ENCODE measurements at places on chromosomes 11 and 22.
A peak's percentile ranks its signal among the peaks of the same experiment; 100 is the strongest.

DNA sequence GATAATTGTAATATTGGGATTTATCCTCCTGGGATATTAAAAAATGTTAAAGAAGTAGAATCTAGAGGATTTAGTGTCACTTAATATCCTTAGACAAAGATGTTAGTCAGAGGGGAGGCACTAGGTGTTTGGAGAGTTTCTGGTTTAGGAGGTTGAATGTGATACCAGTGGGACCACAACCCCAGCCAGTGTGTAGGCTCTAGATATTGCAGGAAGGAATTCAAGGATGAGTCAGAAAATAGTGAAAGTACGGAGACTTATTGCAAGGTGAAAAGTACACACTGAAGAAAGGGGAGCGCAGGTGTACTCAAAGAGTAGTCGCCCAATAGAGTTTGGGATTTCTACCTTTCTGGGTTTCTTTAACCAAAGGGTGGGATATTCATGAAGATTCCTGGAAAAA, 5.7 kb upstream of the TMEM41B start:
- DNase-seq: no peak

DNA sequence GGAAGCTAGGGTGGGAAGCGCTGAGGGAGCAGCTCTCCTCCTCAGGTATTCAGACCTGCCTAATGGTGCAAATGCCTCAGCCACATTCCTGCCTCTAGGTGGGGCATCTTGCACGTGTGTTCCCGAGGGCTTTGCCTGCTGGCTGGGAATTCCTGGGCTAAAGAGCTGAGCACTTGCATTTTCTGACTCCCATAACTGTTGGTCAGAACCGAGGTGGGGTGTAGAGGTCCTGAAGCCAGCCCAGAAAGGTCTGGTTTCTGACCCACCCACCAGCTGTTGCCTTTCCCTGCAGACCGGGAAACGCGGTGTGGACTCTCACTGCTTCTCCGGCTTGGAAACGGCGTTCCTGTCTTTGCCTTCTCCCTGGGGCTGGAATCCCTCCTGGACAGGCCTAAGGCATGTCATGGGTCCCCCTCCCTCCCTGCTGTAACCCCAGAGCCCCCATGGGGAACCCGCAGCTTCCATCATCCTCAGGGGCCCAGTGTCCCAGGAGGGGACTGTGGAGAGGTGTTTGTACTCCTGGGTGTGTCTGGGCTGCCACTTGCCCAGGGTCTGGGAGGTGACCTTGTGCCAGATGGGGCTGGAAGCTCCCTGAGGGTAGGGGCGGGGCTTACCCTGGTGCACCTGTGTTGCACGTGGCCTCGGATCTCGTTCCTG, 24.0 kb upstream of the SMIM38 start:
- DNase-seq: peak; percentile 94

- no peak for DNase-seq
Observed at GRCh38 chr22:30073743-30074142, 6.5 kb upstream of the HORMAD2 start.

DNA sequence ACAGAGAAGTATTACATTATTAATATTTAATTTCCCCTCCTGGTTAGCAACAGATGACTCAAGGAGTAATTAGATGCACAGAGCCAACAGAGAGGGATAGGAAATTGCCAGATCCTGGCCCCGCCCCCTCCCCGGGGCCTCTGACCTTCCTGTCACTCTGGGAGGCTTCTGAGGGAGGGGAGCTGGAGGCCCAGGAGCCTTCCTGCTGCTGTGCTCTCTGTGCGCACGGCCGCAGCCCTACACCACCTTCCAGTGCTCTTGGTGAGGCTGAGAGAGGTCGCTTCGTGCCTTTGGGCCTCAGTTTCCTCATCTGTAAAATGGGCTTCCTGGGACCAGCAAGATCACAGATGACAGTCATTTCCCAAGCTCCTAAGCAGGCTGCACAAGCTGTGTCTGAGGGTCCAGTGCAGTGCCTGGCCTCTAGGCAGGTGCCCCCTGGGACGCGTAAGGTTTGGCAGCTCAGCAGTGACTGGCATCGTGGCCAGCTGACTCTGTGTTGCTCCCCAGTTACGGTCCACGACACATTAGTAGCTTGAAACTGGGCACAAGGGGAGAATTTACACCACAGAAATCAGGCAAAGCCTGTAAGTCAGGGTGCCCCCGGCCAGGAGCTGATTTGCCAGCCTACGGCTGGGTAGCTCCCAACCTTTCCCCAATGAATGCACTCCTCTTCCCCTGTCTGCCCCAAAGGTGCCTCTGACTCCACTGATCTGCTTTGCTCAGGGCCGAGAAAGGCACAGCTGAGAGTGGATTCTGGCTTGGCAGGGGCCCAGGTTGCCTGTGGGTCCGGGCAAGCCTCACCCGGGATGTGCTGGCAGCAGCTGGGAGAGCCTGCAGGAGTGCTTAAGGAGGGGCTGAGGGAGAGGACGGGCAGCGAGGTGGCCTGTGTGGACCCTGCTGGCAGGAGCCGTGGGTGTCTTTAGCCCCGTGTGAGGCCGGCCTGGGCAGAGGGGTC, 2.3 kb downstream of the ADORA2A start:
- no peak for DNase-seq

DNA sequence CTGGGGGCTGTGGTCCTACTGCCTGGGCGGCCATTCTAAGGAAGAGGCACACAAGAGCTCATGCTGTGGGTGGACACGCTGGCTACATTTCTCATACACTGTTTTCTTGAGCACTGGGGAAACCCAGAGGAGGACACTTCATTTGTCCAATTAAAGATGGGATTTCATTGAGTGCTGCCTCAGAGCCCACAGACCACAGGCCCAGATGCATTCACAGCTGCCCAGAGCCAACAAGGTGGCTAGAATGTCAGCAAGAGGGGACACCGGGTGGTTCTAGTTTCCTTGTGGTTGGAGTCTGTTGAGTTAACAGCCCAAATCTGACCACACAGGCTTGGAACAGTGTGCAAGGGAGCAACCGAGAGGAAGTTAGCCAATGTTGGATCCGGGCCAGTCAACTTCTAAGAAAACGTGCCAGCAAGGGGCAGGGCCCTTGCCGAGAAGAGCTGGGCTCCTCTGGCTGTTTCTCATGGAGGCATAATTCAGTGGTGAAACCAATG, 35.0 kb upstream of the SORL1 start:
- no peak for DNase-seq

DNA sequence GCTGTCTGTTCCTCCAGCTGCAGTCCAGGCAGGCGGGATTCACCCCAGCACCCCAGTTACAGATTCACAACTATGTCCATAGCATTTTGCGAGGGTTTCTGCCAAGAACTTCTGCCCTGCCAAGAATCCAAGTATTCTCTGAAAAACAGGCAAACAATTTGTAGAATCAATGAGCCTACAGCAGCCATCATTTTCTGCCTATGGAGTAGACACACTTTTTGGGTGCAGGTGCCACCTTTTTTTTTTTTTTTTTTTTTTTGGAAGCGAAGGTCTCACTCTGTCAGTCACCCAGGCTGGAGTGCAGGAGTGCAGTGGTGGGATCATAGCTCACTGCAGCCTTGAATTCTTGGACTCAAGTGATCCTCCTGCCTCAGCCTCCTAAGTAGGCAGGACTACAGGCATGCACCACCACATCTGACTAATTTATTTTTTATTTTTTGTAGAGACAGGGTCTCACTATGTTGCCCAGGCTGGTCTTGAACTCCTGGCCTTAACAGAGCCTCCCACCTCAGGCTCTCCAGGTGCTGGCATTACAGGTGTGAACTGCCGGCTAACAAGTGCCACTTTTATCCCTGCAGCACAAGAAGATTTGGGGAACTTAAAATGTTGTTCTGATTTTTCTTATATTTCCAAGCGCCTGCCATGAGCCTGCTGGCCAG, 195.1 kb downstream of the SNX19 start:
- no peak for DNase-seq

DNA sequence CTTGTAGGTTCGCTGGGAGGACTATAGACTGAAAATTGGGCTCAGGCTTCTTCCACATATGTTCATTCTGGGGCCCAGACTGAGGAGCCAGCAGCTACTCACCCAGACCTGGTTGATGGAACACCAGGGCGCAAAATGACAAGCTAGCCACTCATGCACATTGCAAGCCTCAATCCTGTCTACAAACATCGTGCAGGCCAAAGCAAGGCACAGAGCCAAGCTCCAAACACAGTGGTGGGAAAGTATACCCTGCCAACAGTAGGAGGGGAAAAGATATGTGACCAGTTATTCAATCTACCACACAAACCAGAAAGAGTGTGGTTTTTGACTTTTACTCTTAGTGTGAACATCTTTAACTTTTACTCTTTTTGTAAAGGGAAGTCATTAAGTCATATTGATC, 660.5 kb downstream of the NTM start:
- DNase-seq: no peak

DNA sequence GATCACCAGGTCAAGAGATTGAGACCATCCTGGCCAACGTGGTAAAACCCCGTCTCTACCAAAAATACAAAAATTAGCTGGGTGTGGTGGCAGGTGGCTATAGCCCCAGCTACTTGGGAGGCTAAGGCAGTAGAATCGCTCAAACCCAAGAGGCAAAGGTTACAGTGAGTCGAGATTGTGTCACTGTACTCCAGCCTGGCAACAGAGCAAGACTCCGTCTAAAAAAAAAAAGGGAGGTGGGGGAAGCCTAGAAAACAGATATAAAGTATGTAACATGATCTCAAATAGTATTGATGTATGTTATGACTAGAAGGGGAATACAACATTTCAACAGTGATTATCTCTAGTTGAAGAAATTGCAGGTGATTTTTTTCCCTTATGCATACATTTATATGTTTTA, 61.4 kb downstream of the SLC1A2 start:
- no peak for DNase-seq

- DNase-seq: no peak
Observed at GRCh38 chr22:43279867-43280522, 63.2 kb downstream of the SCUBE1 start.

- DNase-seq: no peak
Observed at GRCh38 chr11:61516191-61516590, 7.6 kb downstream of the LRRC10B start.

DNA sequence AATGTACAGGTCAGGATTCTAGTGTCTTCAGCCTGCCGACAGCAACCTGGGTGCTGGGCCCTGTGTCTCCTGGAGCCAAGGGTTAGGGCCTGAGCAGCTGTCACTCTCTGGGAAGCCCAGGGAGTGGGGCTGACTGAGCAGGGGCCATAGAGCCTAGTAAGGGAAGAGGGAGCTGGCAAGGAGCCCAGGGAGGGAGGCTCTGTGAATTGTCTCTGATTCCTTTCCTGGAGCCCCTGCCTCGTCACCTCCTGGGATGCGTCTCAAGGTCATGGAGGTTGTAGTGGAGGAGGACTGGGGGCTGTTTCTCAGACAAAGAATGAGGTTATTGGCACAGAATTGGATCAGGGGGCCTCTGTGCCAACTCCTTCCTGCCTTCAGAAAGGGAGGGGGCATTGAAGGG, 11.8 kb downstream of the SOX10 start:
- no peak for DNase-seq

DNA sequence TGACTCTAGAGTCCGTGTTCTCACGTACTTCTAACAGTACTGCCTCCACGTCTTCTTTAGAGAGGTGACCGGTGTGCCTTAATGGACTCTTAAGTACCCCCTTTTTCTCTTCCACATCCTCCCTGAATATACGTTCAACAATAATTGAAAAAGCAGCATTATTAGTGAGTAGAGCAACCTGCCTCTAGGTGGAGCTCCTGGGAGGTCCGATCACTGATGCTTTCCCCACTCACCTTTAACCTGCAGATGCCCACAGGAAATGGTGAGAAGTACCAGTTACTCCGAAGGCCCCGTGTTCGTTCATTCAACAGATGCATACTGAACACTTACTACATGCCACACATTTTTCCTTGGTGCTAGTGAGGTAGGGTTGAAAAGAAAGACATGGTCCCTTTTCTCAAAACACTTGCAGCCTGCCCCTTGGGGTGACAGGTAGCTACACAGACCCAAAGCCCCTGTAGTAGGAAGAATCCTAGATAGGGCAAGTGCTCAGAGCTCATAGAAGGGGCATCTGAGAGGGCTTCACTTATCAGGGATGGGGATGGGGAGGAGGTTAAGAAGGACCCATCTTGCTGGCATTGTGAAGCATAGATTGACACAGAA, 72.7 kb downstream of the FEZ1 start:
- DNase-seq: no peak

DNA sequence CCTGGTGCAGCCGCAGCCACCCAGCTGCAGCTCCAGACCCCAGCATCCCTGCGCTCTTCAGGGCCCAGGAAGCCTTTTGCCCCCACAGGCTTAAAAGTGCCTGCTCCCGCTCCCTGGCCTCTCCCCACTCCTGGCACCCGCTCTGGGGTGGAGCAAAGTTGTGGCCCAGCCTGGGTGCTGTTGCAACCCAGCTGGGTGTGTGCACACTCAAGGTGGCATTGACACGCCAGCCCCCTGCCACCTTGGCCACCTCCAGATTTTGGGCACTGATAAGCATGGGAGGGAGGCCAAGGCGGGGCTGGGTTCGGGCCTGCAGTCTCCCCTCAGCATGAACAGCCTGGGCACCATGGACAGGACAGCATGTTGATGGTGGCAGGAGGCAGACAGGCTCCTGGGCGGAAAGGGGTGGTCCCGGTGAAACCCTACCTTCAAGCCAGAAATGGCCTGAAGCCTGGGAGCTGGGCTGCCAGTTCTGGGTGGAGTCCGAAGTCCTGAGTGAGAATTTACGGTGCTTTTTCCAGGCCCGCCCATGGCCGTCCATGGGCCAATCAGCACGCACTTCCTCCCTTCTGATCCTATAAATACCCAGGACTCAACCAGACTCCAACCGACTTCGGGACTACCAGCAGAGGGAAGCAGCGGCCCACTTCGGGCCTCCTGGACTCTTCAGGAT, 23.6 kb upstream of the RNASEH2C start:
- peak; percentile 70 for DNase-seq

GRCh38 chr11:100682247-100682969, 4.7 kb upstream of the ARHGAP42 start:
- no peak for DNase-seq

GRCh38 chr11:48033918-48034341, 53.6 kb downstream of the PTPRJ start:
- DNase-seq: no peak

DNA sequence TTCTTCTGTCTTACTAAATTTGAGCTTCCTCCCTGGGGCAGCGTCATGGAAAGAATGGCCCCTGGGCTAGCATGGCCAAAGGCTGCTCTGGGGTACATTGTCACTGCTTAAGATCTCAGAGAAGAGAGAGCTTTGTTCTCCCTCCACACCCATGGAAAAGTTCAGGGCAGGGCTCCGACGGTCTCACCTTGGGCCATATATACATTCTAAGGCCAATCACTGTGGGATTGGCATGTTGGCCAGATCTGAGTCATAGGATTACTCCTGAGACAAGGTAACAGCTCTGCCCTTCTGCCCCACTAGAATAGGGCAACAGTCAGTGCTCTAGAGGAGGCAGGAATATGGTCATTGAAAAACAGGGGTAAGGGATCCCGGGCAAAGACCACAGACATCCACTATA, 56.2 kb downstream of the BUD13 start:
- no peak for DNase-seq

GRCh38 chr11:78237293-78238046, 48.8 kb downstream of the USP35 start:
- no peak for DNase-seq

DNA sequence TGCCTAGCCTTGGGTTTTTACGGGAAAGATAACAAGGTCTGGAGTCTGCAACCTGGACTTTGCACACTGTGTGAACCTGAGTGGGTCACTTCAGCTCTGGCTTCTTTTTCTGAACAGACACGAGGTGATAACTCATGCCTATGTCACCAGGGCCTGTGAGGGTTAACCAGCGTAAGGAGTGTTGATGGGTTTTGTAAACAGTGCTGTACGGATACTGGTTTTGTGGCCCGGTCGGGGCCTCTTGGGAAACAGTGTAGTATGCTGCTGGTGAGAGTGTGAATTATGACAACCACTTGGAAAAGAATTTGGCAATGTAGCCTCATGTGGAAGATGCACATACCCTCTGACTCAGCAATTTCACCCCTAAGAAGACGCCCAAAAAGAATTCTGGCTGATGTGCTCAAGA, 266.8 kb downstream of the MN1 start:
- DNase-seq: no peak

GRCh38 chr11:28343304-28344233, 235.4 kb downstream of the METTL15 start:
- DNase-seq: no peak

Measured in Caco-2 (cell line).